ENCODE measurements at places on chromosomes 11 and 22. TPM values are rescaled to one million over a fixed set of nuclear protein-coding genes. Genes with fewer than 3 reads are reported as not detected.
A peak's percentile ranks its signal among the peaks of the same experiment; 100 is the strongest.

DNA sequence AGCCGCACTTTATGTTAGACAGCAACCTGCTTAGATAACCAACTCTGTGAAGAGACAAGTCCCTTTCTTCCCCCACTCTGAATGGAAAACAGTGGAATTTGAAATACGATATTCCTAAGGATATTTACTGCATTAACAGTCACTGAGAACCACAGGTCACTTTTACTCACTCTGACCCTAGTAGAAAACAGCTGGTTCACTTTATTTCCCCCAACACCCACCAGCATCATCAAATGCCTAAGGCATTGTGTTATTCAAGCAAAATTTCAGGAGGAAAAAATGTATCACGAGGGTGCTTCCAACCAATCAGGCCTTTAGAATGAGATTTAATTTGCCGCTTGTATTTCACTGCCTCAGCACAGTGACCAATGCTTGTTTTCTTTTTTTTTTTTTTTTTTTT is 1134.1 kb upstream of the CCDC90B start:
- no peak overlapping the region for H3K27ac ChIP-seq
- H3K4me3 ChIP-seq, result no peak overlapping the region
- H3K4me1 ChIP-seq, result no peaks in the 10 kb centered on the region
- peaks cover 2% of the 10 kb centered on the region for H3K36me3 ChIP-seq
- DNase-seq, result no peak
- H3K27me3 ChIP-seq, result no peaks in the 10 kb centered on the region

DNA sequence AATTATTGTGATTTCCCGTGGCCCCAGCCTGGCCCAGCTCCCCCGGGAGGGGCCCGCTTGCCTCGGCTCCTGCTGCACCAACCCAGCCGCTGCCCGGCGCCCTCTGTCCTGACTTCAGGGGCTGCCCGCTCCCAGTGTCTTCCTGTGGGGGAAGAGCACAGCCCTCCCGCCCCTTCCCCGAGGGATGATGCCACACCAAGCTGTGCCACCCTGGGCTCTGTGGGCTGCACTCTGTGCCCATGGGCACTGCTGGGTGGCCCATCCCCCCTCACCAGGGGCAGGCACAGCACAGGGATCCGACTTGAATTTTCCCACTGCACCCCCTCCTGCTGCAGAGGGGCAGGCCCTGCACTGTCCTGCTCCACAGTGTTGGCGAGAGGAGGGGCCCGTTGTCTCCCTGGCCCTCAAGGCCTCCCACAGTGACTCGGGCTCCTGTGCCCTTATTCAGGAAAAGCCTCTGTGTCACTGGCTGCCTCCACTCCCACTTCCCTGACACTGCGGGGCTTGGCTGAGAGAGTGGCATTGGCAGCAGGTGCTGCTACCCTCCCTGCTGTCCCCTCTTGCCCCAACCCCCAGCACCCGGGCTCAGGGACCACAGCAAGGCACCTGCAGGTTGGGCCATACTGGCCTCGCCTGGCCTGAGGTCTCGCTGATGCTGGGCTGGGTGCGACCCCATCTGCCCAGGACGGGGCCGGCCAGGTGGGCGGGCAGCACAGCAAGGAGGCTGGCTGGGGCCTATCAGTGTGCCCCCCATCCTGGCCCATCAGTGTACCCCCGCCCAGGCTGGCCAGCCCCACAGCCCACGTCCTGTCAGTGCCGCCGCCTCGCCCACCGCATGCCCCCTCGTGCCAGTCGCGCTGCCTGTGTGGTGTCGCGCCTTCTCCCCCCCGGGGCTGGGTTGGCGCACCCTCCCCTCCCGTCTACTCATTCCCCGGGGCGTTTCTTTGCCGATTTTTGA is 3.3 kb upstream of the ANKRD13D start:
- H3K4me1 ChIP-seq, result peaks cover 4% of the 10 kb centered on the region
- DNase-seq, result no peak
- H3K27me3 ChIP-seq, result no peaks in the 10 kb centered on the region
- H3K36me3 ChIP-seq, result peaks cover 12% of the 10 kb centered on the region
- H3K27ac ChIP-seq, result no peak overlapping the region

GRCh38 chr11:64367931-64368672 is 9.1 kb downstream of the RPS6KA4 start:
- H3K27ac ChIP-seq, result no peak overlapping the region
- peak; percentile 64 for DNase-seq
- H3K4me3 ChIP-seq, result no peak overlapping the region
- H3K4me1 ChIP-seq, result no peaks in the 10 kb centered on the region
- H3K36me3 ChIP-seq, result peaks cover 42% of the 10 kb centered on the region
- H3K27me3 ChIP-seq, result no peaks in the 10 kb centered on the region

GRCh38 chr11:109048098-109048497 is 373.9 kb upstream of the C11orf87 start:
- H3K36me3 ChIP-seq, result no peaks in the 10 kb centered on the region
- no peak overlapping the region for H3K27ac ChIP-seq
- no peaks in the 10 kb centered on the region for H3K27me3 ChIP-seq

GRCh38 chr22:20479612-20480196 is 15.9 kb downstream of the KLHL22 start:
- H3K27me3 ChIP-seq, result no peaks in the 10 kb centered on the region
- no peak for DNase-seq
- H3K27ac ChIP-seq, result no peak overlapping the region
- no peak overlapping the region for H3K4me3 ChIP-seq
- no peaks in the 10 kb centered on the region for H3K4me1 ChIP-seq
- peaks cover 4% of the 10 kb centered on the region for H3K36me3 ChIP-seq

GRCh38 chr11:26753723-26754504 is 32.1 kb upstream of the SLC5A12 start:
- no peak overlapping the region for H3K4me3 ChIP-seq
- H3K27ac ChIP-seq, result no peak overlapping the region
- DNase-seq, result peak; percentile 30
- H3K36me3 ChIP-seq, result no peaks in the 10 kb centered on the region

- H3K4me1 ChIP-seq, result peaks cover 12% of the 10 kb centered on the region
- peak; percentile 9 for DNase-seq
- no peaks in the 10 kb centered on the region for H3K27me3 ChIP-seq
- H3K4me3 ChIP-seq, result no peak overlapping the region
These were observed 29.3 kb downstream of the CELF1 start for GRCh38 chr11:47523490-47524225.

- peak overlapping the region; percentile 55 for H3K4me3 ChIP-seq
- no peaks in the 10 kb centered on the region for H3K4me1 ChIP-seq
- H3K36me3 ChIP-seq, result peaks cover 6% of the 10 kb centered on the region
These were observed 673 bp upstream of the MYO7A start for GRCh38 chr11:77127235-77127911.

DNA sequence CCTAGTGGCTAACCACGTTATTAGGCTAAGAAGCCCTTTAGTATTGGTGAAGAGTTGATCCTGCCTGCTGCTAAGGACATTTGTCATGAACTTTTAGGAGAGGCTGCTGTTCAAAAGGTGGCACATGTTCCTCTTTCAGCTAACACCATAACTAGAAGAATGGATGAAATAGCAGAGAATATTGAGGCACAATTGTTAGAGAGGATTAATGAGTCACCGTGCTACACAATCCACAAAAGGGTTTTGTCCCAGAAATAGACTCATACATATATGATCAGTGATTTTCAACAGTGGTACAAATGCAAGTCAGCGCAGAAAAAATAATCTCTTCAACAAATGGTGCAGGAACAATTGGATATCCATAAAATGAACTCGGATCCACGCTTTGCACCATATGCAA is 7.0 kb upstream of the MSANTD2 start:
- no peaks in the 10 kb centered on the region for H3K27me3 ChIP-seq
- H3K36me3 ChIP-seq, result peaks cover 6% of the 10 kb centered on the region
- H3K4me3 ChIP-seq, result no peak overlapping the region
- no peaks in the 10 kb centered on the region for H3K4me1 ChIP-seq

DNA sequence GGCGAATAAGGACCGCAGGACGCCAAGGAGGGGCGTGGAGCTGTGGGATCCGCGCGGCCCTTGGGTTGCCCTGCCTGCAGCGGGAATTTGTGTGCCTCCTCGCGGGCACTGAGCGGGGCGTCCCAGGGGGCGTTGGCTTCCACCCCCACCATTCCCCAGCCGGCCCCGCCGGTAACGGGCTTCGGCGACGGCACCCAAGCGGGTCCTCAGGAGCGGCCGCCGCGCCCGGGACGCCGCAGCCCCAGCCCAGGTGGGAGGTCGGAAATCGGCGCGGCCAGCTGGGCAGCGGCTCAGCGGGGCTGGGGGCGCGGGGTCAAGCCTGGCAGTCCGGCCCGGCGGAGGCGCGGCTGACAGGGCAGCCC is 320 bp downstream of the CLTCL1 start:
- H3K4me1 ChIP-seq, result peaks cover 13% of the 10 kb centered on the region
- peaks cover 11% of the 10 kb centered on the region for H3K36me3 ChIP-seq
- peak; percentile 32 for DNase-seq
- no peak overlapping the region for H3K27ac ChIP-seq

GRCh38 chr11:33734441-33735270 is 1.6 kb downstream of the CD59 start:
- no peaks in the 10 kb centered on the region for H3K4me1 ChIP-seq
- DNase-seq, result no peak
- H3K27ac ChIP-seq, result no peak overlapping the region
- H3K27me3 ChIP-seq, result no peaks in the 10 kb centered on the region
- H3K36me3 ChIP-seq, result peaks cover 3% of the 10 kb centered on the region
- peak overlapping the region; percentile 91 for H3K4me3 ChIP-seq

The WNT11 gene
- not detected for total RNA-seq

Data from H9 (cell line).